ENCODE measurements at places on chromosomes 7 and 10.

GRCh38 chr7:152601305-152601798 lies 74.6 kb downstream of the XRCC2 start:
- DNase-seq, result no peak

DNA sequence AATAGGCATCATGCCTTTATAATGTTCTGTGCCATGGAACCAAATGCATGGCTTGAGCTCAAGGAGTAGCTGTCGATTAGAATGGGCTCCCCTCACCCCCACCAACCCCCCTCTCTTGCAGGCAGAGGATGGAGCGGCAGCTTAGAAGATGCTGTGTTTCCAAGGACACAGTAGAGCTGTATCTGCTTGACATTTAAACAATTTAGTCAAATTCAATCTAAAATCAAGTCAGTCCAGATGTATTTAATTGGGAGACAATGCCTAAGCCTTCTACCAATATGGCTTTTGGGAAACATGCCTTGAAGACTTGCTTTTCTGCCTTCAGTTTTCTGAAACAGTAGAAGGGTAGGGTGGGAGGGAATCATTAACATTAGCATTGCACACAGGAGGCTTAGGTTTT lies 497.1 kb upstream of the NRP1 start:
- DNase-seq, result no peak

GRCh38 chr7:138712652-138713051 lies 11.5 kb upstream of the SVOPL start:
- DNase-seq, result no peak

GRCh38 chr10:84683980-84684740 lies 355.8 kb downstream of the CCSER2 start:
- DNase-seq, result no peak

- DNase-seq, result no peak
Observed at GRCh38 chr7:66800591-66800990, 60.1 kb downstream of the RABGEF1 start.

DNA sequence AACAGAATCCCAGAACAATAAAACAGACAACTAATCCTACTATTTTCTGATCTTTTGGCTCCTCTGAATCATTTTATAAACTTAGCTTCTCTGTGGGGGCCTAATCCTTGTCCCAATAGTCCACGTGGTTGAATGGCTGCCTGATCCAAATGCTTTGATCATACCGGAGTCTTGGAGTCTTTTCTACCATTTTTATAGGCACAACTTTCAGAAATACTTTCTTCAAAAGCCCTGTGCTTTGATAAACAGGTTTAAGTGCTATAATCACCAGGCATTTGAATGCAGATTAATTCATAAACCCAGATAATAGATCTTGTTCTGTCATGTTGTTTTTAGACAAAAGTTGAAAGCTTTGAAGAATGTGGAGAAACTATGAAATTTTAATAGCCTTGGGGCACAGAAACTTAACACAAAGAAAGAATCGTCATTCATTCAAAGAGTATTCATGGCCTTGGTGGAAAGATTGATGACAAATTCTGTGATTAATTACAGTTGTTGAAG lies 163.7 kb downstream of the AHR start:
- no peak for DNase-seq

DNA sequence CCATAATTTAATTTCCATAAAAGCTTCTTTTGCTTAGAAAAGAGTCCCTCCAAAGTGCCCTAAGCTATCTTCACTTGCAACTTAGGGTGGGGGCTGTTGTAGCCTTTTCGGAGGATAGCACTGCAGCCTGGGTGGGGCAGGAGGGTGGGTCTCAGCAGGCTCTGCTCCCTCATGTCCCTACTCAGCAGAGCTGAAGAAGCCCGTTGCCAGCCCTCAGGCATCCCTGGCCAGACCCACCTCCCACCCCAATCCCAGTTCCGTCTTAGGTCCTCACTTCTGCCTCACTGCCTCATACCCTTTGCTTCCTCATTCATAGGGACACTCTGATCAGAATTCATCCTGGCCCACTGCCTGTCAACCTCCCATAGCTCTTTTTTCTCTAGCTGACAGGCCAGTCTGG lies 99.8 kb upstream of the ZMIZ1 start:
- no peak for DNase-seq

DNA sequence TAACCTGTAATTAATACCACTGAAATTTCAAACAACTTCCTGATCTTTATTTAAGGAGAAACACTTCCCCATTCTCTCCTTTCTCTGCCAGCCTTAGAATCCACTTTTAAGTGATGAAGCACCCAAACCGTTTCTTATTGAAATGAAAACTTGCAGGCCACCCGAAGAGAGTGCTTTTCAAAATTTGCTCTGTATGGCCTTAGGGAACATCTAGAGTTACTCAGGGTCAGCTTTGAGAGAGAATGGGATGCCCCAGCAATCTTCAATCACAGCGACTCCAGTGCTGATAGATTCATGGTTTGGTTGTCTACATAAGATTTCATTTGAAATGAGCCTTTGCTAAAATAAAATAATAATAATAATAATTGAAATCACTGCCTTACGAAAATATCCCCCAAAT lies 323.1 kb downstream of the PCLO start:
- no peak for DNase-seq

DNA sequence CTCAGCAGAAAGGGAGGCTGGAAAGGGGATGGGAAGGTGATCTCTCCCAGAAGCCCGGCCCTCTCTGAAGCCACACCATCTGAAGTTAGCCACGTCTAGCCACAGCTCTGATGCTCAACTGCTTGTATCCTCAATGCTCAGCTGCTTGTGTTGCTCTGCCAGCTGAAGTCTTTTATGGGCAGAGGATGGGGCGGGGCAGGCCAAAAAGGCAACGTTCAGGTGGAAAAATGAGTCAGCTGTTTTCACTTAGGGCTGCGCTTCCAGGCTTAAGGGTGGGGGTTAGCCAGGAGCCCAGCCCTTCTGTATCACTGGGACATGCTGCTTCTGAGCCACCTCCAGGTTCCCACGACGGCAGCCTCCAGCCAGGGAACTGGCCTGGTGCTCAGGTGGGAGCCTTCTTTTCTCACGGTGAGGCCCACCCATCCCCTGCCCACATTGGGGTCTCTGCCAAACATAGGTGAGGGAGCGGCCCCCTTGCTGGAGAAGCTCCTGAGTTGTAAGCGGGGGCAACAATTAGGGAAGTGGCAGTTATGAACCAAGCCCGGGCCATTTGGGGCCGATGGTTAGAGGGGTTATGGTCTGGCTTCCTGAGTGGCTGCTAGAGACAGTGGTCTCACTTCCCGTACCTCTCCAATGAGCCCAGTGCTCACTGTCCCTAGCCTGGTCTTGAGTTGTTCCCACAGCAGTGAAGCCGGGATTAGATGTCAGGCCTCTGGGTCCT lies 44.9 kb upstream of the CNPY1 start:
- no peak for DNase-seq

DNA sequence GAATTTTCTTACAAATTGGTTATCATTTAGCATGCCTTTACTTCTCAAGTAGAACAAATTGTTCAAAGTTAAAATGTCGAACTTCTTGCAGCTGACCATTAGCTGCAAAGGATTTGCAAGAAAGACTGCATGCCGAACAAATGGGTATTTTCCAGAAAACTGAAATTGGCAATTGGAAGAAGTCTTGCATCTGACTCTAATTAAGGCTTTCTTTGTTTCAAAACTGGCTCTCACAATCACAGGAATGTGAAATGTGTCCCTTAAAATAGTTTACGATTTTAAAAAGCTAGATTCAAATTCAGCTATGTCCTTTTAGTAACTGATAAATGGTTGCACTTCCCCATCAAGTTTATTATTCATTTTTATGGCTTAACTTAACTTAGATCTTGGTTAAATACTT lies 207.9 kb downstream of the ARL4A start:
- DNase-seq, result no peak

GRCh38 chr10:4953405-4953804 lies 9.8 kb upstream of the AKR1C1 start:
- no peak for DNase-seq

DNA sequence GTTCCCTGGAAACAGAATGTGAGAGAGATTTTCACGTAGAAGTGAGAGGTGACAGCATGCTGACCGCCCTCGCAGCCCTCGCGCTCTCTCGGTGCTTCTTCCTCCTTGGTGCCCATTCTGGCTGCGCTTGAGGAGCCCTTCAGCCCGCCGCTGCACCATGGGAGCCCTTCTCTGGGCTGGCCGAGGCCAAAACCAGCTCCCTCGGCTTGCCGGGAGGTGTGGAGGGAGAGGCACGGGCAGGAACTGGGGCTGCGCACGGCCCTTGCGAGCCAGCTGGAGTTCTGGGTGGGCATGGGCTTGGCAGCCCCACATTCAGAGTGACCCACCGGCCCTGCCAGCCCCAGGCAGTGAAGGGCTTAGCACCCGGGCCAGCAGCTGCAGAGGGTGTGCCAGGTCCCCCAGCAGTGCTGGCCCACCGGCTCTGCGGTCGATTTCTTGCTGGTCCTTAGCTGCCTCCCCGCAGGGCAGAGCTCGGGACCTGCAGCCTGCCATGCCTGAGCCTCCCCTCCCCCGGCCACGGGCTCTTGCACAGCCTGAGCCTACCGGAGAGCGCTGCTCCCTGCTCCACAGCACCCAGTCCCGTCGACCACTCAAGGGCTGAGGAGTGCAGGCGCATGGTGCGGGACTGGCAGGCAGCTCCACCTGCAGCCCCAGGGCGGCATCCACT lies 888.7 kb upstream of the ZWINT start:
- no peak for DNase-seq

- DNase-seq, result peak; percentile 83
Observed at GRCh38 chr7:130350945-130351790, 6.6 kb downstream of the CPA5 start.

DNA sequence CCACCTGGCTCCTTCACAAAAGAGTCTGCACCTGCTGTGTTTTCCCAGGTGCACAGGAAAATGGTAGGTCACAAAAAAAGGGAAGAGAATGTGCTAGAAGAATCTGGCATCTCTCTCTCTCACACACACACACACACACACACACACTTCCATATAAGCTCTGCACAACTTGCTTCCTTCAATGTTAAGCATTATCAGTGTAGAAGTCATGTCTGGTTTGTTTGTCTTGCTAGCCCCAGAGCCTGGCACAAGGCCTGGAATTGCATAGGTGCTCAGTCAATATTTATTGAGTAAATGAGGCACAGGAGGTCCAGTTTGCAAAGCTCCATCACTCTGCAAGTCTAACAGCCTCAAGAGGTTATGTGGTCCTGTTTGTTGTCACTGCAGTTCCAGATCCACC lies 867.3 kb upstream of the AUTS2 start:
- DNase-seq, result peak; percentile 89

DNA sequence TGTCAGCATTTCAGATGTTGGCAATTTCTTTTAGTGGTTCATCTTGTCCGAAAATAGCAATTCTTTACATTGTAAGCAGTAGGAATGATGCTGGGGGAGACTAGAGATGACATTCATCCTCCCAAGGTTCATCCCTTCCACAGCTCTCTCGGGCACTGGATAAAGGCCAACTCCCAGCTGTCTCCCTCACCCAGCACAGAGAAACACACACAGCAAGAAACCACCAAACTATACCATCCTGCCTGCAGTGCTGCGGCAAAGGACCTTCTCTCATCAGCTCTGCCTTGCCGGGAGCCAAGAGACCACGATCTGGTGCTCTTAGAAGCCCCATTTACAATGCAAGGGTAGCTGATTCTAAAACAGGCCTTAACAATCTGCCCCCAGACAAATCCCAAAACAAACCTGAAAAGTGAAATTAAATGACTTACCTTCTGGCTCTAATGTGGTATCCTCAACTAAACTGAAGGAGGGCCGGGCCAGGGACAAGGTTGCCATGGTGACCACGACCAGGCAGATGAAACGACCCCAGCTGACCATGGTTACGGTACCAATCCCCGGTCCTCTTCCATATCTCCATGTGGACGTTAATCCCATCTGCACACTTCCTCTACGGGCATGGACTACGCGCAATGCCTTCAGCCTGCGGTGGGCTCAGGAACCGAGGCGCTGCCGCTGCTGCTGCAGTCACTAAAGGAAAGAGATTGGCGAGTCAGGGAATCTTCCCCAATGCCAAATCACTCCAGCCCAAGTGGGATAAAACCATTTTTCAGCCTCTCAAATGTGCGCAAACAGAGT lies 4.8 kb downstream of the FGFR2 start:
- DNase-seq, result no peak

GRCh38 chr10:52988923-52989322 lies 216.3 kb upstream of the MBL2 start:
- no peak for DNase-seq

DNA sequence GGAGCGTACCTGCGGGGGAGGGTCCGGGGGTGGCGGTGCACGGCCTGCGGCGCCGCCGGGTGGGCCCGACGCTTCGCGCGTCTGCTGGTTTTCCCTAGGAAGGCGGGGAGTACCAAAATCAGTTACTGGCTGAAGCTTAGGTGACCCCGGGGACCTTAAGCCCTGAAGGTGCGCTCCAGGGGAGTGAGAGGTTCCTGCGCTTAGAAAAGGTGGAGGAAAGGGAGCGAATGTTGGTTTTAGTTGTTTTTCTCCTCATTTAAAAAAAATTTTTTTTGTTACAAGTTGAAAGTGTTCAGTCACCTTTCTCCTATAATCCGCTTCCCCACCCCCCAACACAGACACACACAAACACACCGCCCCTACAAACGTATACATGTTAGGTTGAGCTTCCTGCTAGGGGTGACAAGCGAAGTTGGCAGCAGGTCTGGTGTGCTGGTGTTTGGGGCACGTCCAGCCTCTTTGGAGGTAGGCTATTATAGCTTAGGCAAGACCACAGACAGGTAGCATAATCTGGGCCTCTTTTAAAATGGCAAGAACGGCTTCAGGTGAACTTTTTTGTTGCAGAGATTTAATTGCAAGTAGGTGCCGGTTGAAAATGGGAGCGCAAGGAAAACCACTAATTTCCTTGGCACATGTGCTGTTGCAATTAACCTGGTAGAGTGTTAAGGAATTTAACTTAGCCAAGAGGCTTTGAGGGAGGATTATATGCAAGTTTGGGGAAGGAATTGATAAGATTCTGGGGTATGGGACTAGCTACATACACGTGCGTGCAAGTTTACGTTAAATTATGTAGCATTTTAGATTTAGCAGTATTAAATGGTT lies 945 bp downstream of the ADD3 start:
- DNase-seq, result no peak

DNA sequence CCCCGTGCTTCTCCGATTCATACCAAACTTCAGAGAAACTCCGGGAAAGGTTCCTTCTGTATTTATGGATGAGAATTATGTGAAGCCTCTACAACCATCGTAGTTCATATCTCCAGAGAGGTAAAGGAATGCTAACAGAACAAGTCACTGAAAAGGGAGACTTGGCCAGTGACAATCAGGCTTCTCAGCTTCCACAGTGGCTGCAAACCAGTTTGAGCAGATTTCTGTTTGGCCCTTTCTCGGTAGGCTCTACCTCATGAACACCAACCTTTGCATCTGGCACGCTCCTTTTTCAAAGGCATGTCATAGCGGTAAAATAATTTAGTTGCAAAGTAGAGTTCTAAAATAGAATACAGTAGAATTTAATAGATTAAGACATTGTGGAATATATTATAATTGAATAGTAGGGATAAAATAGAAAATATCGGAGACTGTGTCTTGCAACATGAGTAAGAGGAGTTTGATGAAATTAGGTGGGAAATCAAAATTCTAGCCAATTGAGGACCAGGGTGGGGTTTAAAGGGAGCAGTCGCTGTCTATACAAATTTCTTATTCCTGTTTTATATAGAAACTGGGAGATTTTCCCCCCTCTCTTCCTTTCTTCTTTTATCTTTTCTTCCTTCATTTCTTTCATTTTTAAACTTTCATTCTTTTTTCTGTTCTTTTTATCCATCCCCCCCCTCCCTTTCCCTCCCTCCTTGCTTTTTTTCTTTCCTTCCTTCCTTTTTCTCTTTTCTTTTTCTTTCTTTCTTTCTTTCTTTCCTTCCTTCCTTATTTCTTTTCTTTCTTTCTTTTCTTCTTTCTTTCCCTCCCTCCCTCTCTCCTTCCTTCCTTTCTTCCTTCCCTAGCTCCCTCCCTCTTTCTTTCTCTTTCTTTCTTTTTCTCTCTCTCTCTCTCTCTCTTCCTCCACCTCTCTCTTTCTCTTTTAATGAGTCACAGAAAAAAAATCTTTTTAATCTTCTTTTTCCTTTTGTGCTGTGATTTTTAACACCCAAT lies 161.5 kb upstream of the KLF6 start:
- no peak for DNase-seq
